ENCODE measurements at places on chromosomes 5 and 9. TPM values are rescaled to one million over a fixed set of nuclear protein-coding genes. Genes with fewer than 3 reads are reported as not detected.

DNA sequence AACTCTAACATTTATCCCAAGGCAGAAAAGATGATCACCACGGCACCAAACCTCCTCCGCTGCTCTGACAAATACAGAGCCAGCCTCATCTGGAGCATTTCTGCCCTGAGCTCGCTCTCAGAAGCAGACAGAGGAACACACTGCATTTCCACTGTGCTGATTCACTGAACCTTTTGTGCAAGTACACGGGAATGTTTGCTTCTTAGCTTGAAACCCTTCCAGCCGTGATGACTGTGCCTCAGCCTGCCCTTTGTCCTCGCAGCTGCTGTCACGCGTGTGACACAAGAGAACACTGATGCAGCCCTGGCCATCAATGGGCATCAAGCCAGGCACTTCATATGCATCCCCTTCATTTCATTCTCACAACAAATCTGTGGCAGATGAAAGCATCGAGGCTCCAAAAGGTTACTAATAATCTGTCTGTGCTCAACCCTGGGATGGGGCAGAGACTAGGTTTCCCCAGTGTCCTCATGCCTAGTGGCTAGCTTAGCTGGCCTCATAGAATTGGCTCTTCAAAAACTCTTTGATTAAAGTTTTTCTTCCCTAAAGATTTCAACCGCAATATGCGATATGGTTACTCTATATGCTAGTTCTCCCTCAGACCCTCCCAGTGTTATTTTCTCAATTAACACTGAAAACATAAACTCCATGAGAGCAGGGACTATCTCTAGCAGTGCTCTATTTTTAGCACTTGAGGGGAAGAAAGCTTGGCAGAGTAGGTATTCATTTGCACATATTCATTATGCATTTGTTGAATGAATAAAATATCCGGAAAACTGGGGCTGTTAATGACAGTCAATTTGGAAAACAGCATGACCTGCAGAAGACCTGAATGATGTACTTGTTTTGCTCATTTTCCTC is 7.3 kb downstream of the CDC14B start:
- H3K4me1 ChIP-seq = peaks cover 31% of the 10 kb centered on the region
- no peak for DNase-seq
- H3K4me3 ChIP-seq = no peak overlapping the region
- H3K27ac ChIP-seq = no peak overlapping the region
- H3K27me3 ChIP-seq = no peaks in the 10 kb centered on the region

DNA sequence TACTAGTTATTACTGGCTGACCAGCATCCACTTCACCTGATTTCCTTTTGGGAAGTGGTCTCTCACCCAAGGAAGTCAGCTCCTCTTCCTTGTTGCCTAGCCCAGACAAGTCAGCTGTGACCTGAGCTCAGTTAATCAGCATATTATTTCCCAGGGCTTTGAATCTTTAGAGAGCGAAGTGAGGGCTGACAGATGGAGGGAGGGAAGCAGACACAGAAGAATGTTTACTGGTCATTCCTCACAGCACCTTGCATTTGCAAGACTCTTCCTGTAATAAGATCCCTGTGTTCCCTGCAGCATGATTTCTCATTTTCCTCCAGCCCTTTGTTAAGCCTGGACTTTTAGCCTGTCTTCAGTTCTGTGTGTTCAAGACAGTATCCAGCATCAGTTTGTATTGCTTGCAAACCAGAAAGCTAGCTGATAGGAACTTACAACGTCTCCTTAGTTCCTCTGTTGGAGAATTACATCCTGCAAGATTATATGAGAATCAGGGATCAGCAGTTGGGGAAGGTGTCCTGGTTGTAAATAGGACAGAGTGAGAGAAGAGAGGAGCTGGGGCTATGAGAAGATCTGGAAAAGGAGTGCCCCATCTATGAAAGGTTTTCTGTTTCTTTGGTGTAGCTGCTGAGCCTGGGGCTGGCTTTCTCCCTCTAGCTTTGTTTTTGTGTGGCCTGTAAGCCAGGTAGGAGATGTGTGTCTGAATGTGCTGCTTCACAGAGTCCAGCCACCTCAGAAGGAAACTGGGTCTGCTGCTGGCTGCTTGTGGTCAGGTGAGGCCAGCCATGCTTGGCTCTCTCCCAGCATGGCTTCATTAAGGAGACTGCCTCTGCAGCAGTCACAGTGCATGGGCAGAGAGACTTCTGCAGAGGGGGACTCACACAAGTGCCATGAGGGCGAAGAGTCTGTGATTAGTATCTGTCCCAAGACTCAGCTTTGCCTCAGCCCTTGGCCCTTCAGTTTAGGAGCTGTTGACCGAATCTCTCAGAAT is 50.3 kb downstream of the MAN2A1 start:
- peaks cover 6% of the 10 kb centered on the region for H3K36me3 ChIP-seq
- peak overlapping the region; percentile 82 for H3K27ac ChIP-seq
- H3K4me1 ChIP-seq = peaks cover 41% of the 10 kb centered on the region
- H3K4me3 ChIP-seq = peak overlapping the region; percentile 9
- H3K27me3 ChIP-seq = no peaks in the 10 kb centered on the region

DNA sequence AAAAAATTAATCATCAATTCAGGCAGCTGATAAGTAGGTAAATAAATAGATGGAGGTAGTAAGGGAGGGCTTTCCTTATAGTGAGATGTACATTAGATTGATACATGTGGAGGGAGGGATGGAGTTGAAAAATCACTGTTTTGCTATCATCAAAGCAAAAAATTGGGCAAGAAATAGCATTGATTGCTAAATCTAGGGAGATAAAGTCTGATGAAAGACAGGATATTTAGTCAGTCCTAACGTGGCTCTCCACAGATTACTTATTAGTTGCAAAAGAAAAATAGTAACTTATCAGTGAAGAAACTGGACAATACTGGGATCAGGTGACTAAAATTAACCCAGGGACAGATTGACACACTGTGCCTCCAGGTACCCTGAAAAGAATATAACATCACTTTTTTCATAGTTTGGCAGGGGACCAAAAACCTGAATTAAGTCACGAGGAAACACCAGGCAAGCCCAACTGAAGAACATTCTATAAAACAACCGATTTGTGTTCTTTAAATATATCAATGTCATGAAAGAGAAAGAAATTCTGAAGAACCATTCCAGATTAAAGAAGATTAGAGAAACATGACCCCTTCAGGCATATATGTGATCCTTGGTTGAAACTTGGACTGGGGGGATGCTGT is 27.1 kb upstream of the GOLPH3 start:
- H3K4me3 ChIP-seq = no peak overlapping the region
- H3K27ac ChIP-seq = no peak overlapping the region
- H3K36me3 ChIP-seq = no peaks in the 10 kb centered on the region
- H3K4me1 ChIP-seq = peaks cover 12% of the 10 kb centered on the region

Gene TMEM215
- total RNA-seq = 0.07 TPM

GRCh38 chr5:142626099-142626498 is 59.8 kb downstream of the FGF1 start:
- H3K4me1 ChIP-seq = peaks cover 15% of the 10 kb centered on the region
- DNase-seq = no peak
- H3K36me3 ChIP-seq = no peaks in the 10 kb centered on the region
- no peaks in the 10 kb centered on the region for H3K27me3 ChIP-seq
- H3K27ac ChIP-seq = no peak overlapping the region
- no peak overlapping the region for H3K4me3 ChIP-seq

- peaks cover 5% of the 10 kb centered on the region for H3K4me1 ChIP-seq
- H3K4me3 ChIP-seq = no peak overlapping the region
- no peaks in the 10 kb centered on the region for H3K36me3 ChIP-seq
These were observed 34.1 kb downstream of the PAPPA start for GRCh38 chr9:116187570-116188170.

Gene NRG2
- 2.8 TPM for total RNA-seq

- no peak overlapping the region for H3K27ac ChIP-seq
- no peaks in the 10 kb centered on the region for H3K27me3 ChIP-seq
- DNase-seq = no peak
- H3K4me1 ChIP-seq = peaks cover 14% of the 10 kb centered on the region
- no peak overlapping the region for H3K4me3 ChIP-seq
These were observed 142.8 kb downstream of the GADD45G start for GRCh38 chr9:89747596-89747995.

Gene TAL2
- total RNA-seq = 0.84 TPM

Gene PDCD1LG2
- not detected for total RNA-seq

DNA sequence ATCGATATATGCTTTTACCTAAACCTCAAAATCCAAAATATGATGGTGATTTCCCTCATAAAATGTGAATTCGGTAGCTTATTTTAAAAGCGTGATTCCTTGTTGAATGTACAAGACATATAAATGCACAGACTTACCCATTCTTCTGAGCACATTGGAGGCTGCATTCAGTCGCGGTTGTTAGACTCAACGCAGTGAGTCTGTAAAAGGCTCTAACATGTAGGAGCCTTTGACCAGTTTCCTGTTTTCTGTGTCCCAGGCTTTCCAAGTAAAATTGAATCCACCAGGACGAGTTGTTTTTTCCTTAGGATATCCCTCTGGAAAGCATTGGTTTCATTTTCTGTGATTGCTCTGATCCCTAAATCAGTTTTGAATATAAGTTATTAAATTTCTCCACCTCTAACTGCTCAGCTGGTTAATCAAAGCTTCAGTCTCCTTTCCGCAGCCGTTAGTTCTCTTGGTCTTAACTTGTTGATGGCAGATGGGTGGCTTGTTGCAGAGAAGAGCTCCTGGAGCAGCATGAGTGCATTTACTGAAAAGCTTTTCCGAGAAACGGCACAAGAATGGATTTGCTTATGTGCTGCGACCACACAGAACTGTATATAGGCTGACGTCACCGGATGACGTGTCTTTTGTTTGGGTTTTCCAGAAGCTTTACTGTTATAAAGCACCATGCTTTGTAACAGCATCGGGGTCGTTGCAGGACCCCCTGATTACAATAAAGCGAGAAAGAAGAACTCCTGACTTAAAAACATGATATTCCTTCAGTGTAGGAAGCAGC is at the start of gene LRRTM2:
LRRTM2 (minus strand) TSS at position 565 of the 781 bp plus-strand sequence; CDS start at position 141, 424 bp downstream.
- H3K27me3 ChIP-seq = no peaks in the 10 kb centered on the region
- H3K27ac ChIP-seq = peak within 1 kb of the TSS; percentile 74
- H3K36me3 ChIP-seq = peaks cover 19% of the 10 kb centered on the region
- no peak for DNase-seq

GRCh38 chr9:80504601-80505230 is 933.0 kb downstream of the TLE4 start:
- no peak overlapping the region for H3K4me3 ChIP-seq
- no peaks in the 10 kb centered on the region for H3K27me3 ChIP-seq
- peak overlapping the region; percentile 57 for H3K27ac ChIP-seq

Gene DAPK1
- 246 TPM for total RNA-seq

DNA sequence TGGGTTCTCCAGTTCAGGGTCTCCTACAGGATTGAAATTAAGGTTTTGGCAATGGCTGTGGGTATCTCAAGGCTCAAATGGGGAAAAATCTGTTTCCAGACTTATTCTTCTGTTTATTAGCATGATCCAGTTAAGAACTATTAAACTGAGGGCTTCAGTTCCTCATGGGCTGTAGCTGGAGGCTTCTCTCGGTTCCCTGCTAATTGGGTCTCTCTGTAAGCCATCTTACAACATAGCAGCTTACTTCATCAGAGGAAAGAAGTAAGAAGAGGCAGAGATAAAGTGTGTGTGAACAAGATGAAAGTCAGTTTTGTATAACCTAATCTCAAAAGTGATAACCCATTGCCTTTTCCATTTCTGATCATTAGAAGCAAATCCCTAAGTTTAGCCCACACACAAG is 391.9 kb downstream of the PSAT1 start:
- peaks cover 4% of the 10 kb centered on the region for H3K4me1 ChIP-seq
- H3K36me3 ChIP-seq = no peaks in the 10 kb centered on the region
- no peak overlapping the region for H3K4me3 ChIP-seq
- no peak for DNase-seq

- peaks cover 16% of the 10 kb centered on the region for H3K4me1 ChIP-seq
- H3K27me3 ChIP-seq = no peaks in the 10 kb centered on the region
- H3K27ac ChIP-seq = no peak overlapping the region
- DNase-seq = no peak
- H3K36me3 ChIP-seq = no peaks in the 10 kb centered on the region
These were observed 3.6 kb upstream of the SPATA31E1 start for GRCh38 chr9:87878989-87879511.

Gene PHF24
- total RNA-seq = 0.62 TPM

DNA sequence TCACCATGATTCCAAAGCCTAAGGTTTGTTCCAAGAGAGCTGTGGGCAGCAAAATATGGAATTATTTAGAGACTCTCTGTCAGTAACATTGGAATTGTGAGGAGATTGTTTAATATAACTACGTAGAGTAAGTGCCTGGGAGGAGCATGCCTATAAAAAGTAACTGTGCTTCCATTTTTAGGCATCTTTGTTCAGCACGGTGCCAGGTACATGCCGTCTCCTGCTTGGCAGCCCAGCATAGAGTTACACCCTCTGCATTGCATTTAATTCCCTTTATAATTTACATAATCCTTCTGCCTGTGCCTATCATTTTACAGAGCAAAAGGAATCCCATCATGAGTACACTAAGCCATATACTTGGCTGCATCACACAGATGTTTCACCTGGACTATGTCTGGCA is 32.1 kb upstream of the ALDH1A1 start:
- DNase-seq = no peak
- no peak overlapping the region for H3K4me3 ChIP-seq
- H3K4me1 ChIP-seq = peaks cover 46% of the 10 kb centered on the region
- no peaks in the 10 kb centered on the region for H3K27me3 ChIP-seq

Gene SHISAL2B
- not detected for total RNA-seq

DNA sequence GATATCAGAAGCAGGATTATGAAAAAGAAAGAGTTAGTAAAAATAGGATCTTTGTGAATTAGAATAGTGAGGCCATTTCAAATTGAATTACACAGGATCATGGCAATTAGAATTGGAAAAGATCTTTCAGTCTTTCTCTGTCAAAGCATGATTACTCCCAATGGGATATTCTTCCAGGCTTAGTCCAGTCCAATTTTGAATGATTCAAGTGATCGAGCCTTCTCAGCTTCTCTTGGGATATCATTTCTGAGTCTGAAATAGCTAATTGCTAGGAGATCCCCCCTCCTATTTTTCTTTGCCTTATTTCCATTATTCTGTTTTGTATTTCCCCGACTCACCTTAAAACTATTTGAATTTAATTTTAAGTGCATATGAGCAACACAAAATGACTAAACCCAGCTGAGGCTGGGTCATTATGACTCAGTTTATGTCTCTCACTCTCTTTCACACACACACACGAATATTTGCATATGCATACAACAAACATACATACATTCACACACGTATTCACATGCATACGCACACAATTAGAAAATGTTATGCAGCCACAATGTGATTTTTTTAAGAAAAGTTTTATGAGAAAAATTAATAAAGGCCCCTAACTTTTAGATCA is 34.8 kb upstream of the EFNA5 start:
- H3K27ac ChIP-seq = no peak overlapping the region
- H3K4me3 ChIP-seq = peak overlapping the region; percentile 48
- H3K4me1 ChIP-seq = peaks cover 2% of the 10 kb centered on the region
- H3K36me3 ChIP-seq = peaks cover 3% of the 10 kb centered on the region

Data from mesothelial cell of epicardium (in vitro differentiated cells).